ENCODE measurements at places on chromosomes 1 and 21.

GRCh38 chr1:203217668-203218067 is 11.8 kb downstream of the CHIT1 start:
- no peak for DNase-seq

DNA sequence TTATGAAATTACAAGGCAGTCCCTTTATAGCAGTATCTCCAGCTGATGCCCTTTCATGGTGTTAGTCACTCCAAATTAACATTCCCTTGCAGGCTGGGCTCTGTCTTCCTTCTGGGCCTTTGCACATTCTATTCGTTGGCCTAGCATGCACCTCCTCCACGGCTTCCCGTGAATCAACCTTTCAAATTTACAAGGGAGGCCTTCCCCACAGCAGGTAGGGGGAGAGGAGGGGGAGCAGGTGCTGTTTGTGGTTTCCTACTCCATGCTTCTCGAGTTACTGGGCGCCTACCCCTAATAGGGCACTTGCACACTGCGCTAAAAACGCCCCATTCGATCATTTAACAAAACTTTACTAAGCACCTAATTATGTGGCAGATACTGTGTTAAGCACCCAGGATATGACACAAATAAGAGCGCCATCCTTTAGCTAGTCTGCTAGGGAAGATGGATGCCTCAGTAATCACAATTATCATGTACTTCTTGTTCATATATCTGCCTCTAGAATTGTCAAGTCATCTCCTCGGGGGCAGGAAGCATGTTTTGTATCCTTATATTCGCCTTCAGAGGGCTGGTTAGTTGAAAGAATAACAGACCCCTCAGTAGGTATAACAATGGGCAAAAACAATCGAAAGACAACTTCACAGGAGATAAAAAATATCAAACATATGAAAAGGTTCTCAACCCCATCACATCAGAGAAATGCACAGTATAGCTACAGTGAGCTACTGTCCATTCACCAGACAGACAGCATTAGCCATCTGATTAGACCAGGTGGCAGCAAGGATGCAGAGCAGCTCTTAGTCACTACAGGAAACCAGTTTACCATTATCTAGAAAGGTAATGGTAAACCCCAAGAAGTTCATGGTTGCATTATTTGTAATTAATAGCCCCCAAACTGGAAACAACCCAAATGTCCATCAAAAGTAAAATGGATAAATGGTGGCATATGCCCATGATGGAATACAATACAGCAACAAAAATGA is 1.7 kb upstream of the ADAR start:
- peak; percentile 55 for DNase-seq

DNA sequence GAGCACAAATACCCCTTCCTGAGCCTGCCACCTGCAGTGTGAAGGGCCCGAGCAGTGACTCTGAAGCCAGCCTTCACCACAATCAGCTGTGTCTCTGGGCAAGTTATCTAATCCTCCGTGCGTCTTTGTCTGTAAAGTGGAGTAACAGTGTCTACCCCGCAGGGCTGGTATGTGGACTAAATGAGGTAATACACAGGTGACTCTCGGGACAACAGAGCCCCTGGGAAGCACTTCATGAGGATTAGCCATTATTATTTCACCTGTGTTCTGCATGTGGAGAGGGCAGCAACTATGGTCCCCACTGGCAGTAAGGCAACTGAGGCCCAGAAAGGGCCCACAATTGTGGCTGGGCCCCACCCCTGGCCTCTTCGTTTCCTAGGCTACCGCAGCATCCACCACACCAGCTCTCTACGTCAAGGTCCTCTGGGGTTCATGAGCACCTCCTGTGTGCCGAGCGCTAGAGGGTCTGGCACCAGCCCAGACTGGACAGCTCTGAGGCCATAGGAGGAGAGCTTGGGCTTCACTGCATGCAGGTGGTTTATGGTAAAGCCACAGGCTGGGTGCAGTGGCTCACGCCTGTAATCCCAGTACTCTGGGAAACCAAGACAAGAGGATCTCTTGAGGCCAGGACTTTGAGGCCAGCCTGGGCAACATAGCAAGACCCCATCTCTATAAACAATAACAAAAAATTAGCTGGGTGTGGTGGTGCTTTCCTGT is 41.3 kb upstream of the LRP8 start:
- DNase-seq: no peak

DNA sequence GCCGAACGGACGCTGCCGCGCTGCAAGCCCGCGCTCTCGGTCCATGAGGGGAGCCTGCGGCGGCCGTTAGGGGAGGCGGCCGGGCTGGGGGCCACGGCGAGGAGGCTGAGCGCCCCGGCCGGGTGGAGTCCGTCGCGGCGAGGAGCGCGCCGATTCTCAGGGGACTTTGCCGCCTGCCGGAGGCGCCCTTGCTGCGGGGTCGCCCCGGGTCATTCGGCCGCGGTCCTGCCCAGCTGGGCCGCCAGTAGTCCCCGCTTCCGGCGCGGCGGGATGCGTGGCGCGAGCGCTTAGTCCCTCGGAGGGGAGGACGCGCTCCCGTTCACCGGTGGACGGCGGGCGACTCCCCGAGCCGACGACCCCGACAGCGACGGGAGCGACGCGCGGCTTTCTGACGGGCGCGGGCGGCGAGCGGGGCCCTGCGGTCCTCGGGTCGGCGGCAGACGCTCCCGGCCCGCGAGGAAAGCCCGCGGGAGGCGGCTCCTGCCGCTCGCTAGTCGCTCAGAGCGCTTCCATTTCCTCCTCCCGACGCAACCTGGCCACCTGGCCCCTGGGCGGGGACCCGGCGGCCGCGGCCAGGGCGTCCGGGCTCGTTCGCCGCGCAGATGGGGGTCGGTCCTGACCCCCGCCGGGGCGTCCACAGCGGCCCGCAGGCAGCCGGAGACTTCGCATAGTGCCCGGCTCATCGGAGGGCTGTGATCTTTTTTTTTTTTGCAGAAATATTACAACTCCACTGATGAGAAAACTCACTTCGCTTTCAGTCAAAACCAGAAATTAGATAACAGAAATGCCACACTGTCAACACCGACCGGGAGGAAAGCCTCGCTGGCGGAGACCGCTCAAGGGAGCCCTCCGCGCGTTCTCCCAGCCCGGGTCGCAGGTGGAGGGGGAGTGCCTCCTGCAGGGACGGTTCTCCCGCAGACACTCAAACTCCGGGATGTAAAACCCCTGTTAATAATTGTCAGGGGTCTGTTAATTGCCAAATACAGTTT is 641 bp upstream of the ZBTB21 start:
- DNase-seq: no peak

DNA sequence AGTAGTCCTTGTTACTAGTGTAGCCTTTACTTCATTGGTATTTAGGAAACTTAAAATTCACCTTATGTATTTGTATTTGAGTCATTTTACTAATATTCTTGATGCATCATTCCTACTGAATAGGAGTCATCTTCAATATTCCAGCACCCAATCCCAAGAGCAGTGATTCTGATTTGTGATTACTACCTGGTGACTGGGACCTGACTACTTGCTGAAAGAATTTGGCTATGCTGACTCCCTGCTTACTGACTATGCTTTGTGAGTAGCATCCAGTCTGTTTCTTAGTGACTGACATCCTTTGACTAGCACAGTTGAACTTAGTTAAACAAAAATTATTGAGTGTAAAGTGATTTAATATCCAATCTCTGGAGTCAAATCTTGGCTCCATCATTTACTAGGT is 129.9 kb upstream of the NEGR1 start:
- DNase-seq: no peak

DNA sequence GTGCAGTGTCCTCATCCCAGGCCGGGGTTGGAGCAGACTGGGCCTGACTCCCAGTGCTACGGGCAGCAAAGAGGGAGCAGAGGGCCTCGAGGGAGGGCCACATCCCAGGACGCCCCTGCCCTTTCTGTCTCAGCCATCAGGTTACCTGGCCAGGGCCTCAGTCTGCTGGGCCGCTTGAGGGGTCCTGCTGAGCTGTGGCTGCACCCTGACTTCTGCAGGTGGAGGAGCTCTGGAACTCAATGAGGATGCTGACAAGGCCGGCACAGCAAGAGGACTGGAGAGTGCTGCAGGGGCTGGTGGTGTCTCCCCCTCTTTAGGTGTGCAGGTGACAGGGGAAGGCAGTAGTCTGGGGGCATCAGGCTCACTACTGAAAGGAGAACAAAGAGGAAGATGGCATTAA is 3.3 kb downstream of the ZNF692 start:
- peak; percentile 9 for DNase-seq
